ENCODE measurements at places on chromosomes 3 and 15. TPM values are rescaled to one million over a fixed set of nuclear protein-coding genes. Genes with fewer than 3 reads are reported as not detected.
A peak's percentile ranks its signal among the peaks of the same experiment; 100 is the strongest.

The TRPC1 gene
- 13.3 TPM for total RNA-seq

The GABRR3 gene
- total RNA-seq = not detected

The LOXL1 gene
- 17.3 TPM for total RNA-seq

The RPL35A gene
- total RNA-seq = 1,300 TPM

The TMEM266 gene
- 0.34 TPM for total RNA-seq

The VGLL3 gene
- 6.1 TPM for total RNA-seq

The PPP1R14D gene
- not detected for total RNA-seq

The ZIC1 gene
- 54.3 TPM for total RNA-seq

The ZPLD1 gene
- not detected for total RNA-seq

The NRG4 gene
- total RNA-seq = not detected

The CASR gene
- total RNA-seq = not detected

DNA sequence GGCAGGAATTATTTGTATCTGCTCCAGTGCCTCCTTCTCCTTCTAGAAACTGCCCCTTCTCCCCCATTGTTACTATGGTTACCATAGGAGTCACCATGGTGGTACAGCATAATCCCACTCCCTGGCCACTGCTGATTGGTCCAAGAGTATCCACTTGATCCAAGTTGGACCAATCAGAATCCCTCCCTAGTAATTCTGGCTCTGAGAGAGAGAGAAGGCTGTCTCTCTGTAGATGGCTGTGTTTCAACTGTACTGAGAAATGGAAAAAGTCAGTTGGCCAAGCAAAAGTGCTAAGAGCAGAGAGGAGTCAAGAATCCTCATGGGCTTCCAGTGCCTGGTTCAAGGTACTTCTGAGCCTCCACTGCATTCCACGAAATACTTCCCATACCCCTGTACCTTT is 120.6 kb upstream of the SPATA12 start:
- no peak overlapping the region for H3K27ac ChIP-seq
- peaks cover 5% of the 10 kb centered on the region for H3K36me3 ChIP-seq
- H3K27me3 ChIP-seq = no peaks in the 10 kb centered on the region
- DNase-seq = no peak
- no peak overlapping the region for H3K4me3 ChIP-seq

GRCh38 chr3:187832202-187832601 is 86.9 kb upstream of the BCL6 start:
- H3K4me1 ChIP-seq = no peaks in the 10 kb centered on the region
- H3K4me3 ChIP-seq = no peak overlapping the region
- DNase-seq = no peak
- H3K36me3 ChIP-seq = peaks cover 5% of the 10 kb centered on the region
- H3K27me3 ChIP-seq = no peaks in the 10 kb centered on the region

DNA sequence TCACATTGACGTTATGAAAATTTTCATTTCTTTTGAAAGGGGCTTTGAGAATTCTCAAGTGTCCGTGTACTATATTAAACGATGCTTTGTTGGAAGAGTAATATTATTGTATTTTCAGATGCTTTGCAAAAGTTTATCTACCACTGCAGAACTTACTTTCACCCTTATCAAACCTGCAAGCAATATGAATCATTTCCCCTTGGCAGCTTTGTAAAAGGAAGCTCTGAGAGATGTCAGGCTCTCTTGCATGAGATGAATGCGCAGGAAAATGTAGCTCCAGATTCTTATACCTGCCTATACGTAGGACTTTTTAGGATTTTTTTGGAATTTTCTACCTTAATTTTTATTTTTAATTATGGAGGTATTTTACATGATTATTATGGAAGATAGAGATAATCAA is 34.5 kb downstream of the GPD1L start:
- H3K36me3 ChIP-seq = no peaks in the 10 kb centered on the region
- no peaks in the 10 kb centered on the region for H3K27me3 ChIP-seq
- no peak for DNase-seq
- no peak overlapping the region for H3K4me3 ChIP-seq
- peaks cover 15% of the 10 kb centered on the region for H3K4me1 ChIP-seq

DNA sequence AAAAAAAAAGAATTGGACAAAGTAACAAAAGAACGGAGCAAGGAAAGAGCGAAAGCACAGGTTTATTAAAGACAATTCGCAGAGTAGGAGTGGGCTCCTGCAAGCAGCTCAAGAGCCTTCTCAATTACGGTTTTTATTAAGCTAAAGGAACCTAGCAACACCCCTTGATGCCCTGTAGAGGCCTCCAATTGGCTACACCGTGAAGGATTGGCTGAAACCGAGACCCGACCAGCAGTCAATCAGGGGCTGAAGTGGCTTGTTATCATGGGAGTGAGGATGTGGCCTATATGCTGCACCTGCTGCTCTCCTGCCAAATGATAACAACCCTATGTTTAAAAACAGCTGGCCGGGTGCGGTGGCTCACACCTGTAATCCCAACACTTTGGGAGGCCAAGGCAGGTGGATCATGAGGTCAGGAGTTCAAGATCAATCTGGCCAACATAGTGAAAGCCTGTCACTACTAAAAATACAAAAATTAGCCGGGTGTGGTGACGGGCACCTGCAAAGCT is 20.4 kb upstream of the AP3B2 start:
- no peaks in the 10 kb centered on the region for H3K4me1 ChIP-seq
- no peak for DNase-seq
- H3K27ac ChIP-seq = no peak overlapping the region
- no peaks in the 10 kb centered on the region for H3K36me3 ChIP-seq

DNA sequence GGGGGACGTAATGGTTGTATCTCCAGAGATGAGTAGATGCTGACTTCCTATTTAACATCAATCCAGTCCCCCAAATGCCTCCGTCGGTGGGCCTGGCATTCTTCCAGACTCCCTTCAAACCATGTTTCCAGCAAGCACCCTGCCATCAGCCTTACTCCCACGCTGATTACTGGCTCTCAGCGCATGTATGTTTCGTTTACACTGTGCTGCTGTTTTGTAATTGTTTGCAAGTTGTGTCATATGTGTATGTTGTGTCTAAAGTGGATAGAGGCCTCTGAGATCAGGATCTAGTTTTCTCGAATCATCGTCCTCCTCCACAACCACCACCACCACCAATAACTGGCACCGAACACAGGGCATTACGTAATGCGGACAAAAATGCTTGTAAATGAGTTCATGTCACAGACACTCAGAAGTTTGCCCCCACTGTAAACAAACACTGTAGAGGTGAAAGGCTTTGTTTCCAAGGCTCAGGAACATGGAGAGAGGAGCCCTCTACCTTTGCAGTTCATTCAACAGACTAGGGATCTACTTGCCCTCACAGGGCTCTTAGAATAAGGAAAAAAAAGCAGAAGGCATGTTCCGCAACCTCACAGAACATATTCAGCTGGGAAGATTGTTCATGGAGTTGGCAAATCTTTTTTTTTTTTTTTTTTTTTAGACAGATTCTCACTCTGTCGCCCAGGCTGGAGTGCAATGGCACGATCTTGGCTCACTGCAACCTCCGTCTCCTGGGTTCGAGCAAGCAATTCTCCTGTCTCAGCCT is 46.1 kb upstream of the SEMA4B start:
- no peaks in the 10 kb centered on the region for H3K36me3 ChIP-seq
- H3K4me3 ChIP-seq = no peak overlapping the region
- no peak for DNase-seq
- peaks cover 19% of the 10 kb centered on the region for H3K4me1 ChIP-seq

- no peaks in the 10 kb centered on the region for H3K27me3 ChIP-seq
- H3K27ac ChIP-seq = no peak overlapping the region
- H3K4me1 ChIP-seq = no peaks in the 10 kb centered on the region
- H3K4me3 ChIP-seq = no peak overlapping the region
Measured at GRCh38 chr15:97806766-97807165, 153.7 kb upstream of the ARRDC4 start.

DNA sequence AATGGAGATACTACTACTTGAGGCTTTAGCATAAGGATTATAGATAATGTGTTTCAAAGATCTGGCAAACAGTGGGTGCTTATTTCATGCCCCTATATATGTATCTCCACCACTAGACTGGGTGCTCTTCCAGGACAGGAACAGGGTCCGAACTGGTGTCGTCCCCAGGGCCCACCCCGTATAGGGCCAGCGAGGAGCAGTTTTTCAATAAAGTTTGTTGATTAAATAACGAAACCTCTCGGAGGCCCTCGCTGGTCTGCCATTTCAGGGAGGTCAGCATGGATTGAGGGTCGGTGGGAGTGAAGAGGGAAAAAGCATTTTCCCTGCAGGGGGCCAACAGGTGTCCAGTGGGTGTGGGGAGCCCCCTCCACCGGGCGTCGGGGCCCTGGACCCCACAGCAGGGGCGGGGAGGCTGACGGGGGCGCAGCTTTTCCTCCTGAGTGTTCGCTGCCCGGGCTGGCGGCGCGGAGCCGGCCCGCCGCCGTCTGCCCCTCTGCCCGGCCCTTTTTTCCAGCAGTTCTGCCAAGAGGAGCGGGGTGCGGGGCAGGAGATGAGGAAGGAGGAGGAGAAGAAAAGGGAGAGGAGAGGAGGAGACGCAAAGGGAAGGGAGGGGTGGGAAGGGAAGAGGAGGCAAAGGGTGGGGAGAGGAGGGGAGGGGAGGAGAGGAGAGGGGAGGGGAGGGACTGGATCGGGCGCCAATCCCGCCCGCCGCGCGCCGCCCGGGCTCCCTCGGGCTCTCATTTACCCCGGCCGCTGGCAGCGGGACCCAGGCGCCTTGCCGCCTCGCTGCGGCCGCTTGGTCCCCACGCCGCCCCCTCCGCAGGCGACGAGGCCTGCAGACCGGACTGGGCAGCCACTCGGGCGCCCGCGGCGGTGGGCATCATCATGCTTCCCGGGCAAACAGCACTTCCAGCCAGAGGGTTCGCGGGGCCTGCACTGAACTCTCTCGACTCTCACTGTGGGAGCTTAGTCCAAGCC is 66.3 kb downstream of the ISG20 start:
- DNase-seq = no peak
- H3K4me1 ChIP-seq = peaks cover 10% of the 10 kb centered on the region
- H3K4me3 ChIP-seq = peak overlapping the region; percentile 80
- H3K27ac ChIP-seq = no peak overlapping the region
- no peaks in the 10 kb centered on the region for H3K36me3 ChIP-seq

- no peak overlapping the region for H3K27ac ChIP-seq
- no peak overlapping the region for H3K4me3 ChIP-seq
- no peaks in the 10 kb centered on the region for H3K36me3 ChIP-seq
- peaks cover 6% of the 10 kb centered on the region for H3K27me3 ChIP-seq
- H3K4me1 ChIP-seq = peaks cover 6% of the 10 kb centered on the region
- DNase-seq = no peak
Measured at GRCh38 chr3:68135067-68135466, 480.7 kb upstream of the SUCLG2 start.

- no peak overlapping the region for H3K4me3 ChIP-seq
- peaks cover 36% of the 10 kb centered on the region for H3K4me1 ChIP-seq
- no peak for DNase-seq
- H3K27me3 ChIP-seq = no peaks in the 10 kb centered on the region
- no peak overlapping the region for H3K27ac ChIP-seq
- no peaks in the 10 kb centered on the region for H3K36me3 ChIP-seq
Measured at GRCh38 chr15:38168467-38169070, 84.1 kb upstream of the SPRED1 start.

GRCh38 chr3:61913701-61914100 is 352.3 kb downstream of the PTPRG start:
- no peaks in the 10 kb centered on the region for H3K27me3 ChIP-seq
- no peak overlapping the region for H3K4me3 ChIP-seq
- peaks cover 24% of the 10 kb centered on the region for H3K4me1 ChIP-seq
- no peak overlapping the region for H3K27ac ChIP-seq
- no peak for DNase-seq

GRCh38 chr15:56805466-56806147 is 72.3 kb upstream of the ZNF280D start:
- DNase-seq = no peak
- H3K27me3 ChIP-seq = no peaks in the 10 kb centered on the region
- H3K4me1 ChIP-seq = peaks cover 8% of the 10 kb centered on the region
- no peak overlapping the region for H3K27ac ChIP-seq
- H3K4me3 ChIP-seq = no peak overlapping the region

- peak within 1 kb of the TSS; percentile 90 for H3K4me3 ChIP-seq
- DNase-seq = no peak
- H3K27ac ChIP-seq = peak within 1 kb of the TSS; percentile 63
- peaks cover 2% of the 10 kb centered on the region for H3K36me3 ChIP-seq
Measured at GRCh38 chr3:183252973-183253527, at the start of gene B3GNT5. TSS of gene B3GNT5 (plus strand) at chr3:183253253. CDS start at chr3:183269799, 16,546 bp downstream.

GRCh38 chr3:117248153-117248552 is 538.6 kb downstream of the TUSC7 start:
- peaks cover 8% of the 10 kb centered on the region for H3K4me1 ChIP-seq
- no peak for DNase-seq
- H3K27me3 ChIP-seq = no peaks in the 10 kb centered on the region
- no peaks in the 10 kb centered on the region for H3K36me3 ChIP-seq

DNA sequence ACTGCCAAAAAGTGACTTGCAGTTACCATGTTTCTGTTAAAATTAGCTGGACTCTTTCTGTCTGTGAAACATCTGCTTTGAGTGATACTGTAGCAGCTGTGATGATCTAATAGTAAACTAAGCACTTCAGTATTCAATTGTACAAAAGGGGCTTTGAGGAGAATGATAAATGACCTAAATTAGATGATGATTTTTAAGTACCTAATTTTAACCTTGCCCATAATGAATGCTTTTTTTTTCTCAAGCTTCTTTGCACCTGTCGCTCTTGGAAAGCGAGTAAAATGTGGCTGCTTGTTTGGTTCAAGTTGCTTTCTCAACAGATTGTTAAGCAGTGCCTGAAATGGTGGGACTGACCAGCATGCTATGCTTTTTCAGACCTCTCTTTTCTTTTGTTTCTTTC is 752.3 kb downstream of the EPHA3 start:
- H3K27me3 ChIP-seq = no peaks in the 10 kb centered on the region
- no peak overlapping the region for H3K4me3 ChIP-seq
- peaks cover 2% of the 10 kb centered on the region for H3K36me3 ChIP-seq
- H3K4me1 ChIP-seq = no peaks in the 10 kb centered on the region
- DNase-seq = no peak
- no peak overlapping the region for H3K27ac ChIP-seq

DNA sequence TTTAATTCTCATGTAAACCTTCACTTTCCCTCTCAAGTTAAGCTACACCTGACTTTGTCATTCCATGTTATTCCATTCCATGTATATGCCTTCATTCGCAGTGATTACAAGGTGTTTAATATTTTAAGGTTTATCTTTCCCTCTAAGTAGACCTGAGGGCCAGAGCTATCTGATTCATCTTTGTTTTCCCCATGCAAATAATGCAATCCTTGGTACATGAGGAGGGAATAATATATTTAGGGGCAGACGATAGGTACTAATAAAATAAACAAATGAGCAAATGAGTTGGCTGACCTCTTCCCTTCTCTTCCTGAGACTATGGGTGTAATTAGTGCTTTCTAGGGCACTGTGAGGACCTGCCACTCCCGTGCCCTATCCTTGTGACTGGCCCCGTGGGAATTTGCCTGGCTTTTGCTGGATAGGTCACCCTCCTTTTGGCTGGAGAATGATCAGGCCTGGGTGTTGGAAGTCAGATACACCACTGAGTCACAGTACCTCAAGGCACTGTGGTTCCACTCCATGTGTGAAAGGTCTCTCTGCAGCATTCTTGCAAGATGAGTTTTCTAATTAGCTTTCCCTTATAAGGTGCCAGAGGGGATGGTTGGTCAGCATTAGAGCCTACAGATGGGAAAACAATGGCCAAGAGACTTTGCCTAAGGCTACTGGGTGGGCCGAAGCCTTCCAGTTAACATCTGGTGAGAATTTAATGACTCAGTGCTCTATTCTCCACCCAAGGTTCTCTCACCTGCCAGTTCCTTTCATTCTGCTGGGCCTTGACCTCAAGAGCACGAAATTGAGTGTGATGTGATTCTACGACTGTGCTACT is 183.2 kb downstream of the P3H2 start:
- no peaks in the 10 kb centered on the region for H3K27me3 ChIP-seq
- DNase-seq = no peak
- H3K4me3 ChIP-seq = no peak overlapping the region

GRCh38 chr3:46492890-46493547 is 4.8 kb upstream of the RTP3 start:
- H3K27me3 ChIP-seq = peaks cover 10% of the 10 kb centered on the region
- no peak overlapping the region for H3K4me3 ChIP-seq
- no peak overlapping the region for H3K27ac ChIP-seq

GRCh38 chr3:49153349-49153912 is 12.7 kb downstream of the CCDC71 start:
- H3K27ac ChIP-seq = no peak overlapping the region
- DNase-seq = no peak
- H3K4me3 ChIP-seq = no peak overlapping the region
- no peaks in the 10 kb centered on the region for H3K36me3 ChIP-seq
